ENCODE measurements at places on chromosomes 13 and 19. TPM values are rescaled to one million over a fixed set of nuclear protein-coding genes. Genes with fewer than 3 reads are reported as not detected.

The INAFM1 gene
- 28.4 TPM for total RNA-seq

The ZNF628 gene
- total RNA-seq = 12.0 TPM

The TEX29 gene
- not detected for total RNA-seq

The LCP1 gene
- 73.5 TPM for total RNA-seq

The TMEM150B gene
- total RNA-seq = 3.6 TPM

The PRKCG gene
- not detected for total RNA-seq

The CEACAM16 gene
- not detected for total RNA-seq

The KLK4 gene
- total RNA-seq = not detected

The ZNF665 gene
- total RNA-seq = 5.4 TPM

The CDC34 gene
- 33.8 TPM for total RNA-seq

The IGSF23 gene
- total RNA-seq = not detected

The KLK15 gene
- not detected for total RNA-seq

The ZNF888 gene
- 22.6 TPM for total RNA-seq

The ZGLP1 gene
- 4.6 TPM for total RNA-seq

The KLK8 gene
- total RNA-seq = 4.2 TPM

The STOML3 gene
- not detected for total RNA-seq

The SPRY2 gene
- total RNA-seq = 26.2 TPM

The ARRDC2 gene
- total RNA-seq = 68.4 TPM

The RGS9BP gene
- 0.72 TPM for total RNA-seq

The REEP6 gene
- total RNA-seq = 9.6 TPM

The ZMYM2 gene
- total RNA-seq = 81.3 TPM

The GNA15 gene
- total RNA-seq = 8.7 TPM

The ZNF607 gene
- total RNA-seq = 9.9 TPM

The ATP8A2 gene
- 0.50 TPM for total RNA-seq

The FOXO1 gene
- 54.6 TPM for total RNA-seq

The NBEA gene
- total RNA-seq = 14.6 TPM

The DPY19L3 gene
- 36.7 TPM for total RNA-seq

The ETV2 gene
- total RNA-seq = 0.38 TPM

The KLK7 gene
- total RNA-seq = 1.0 TPM

The OR4F17 gene
- 0.35 TPM for total RNA-seq

The CGB5 gene
- total RNA-seq = not detected

The ONECUT3 gene
- total RNA-seq = not detected

The RNF113B gene
- not detected for total RNA-seq

The FFAR2 gene
- total RNA-seq = 0.22 TPM

The C5AR1 gene
- total RNA-seq = 26.6 TPM

The ZNF763 gene
- total RNA-seq = 9.8 TPM

The ZNF66 gene
- total RNA-seq = 5.8 TPM

The PCP2 gene
- 6.1 TPM for total RNA-seq

The LAIR2 gene
- not detected for total RNA-seq

The ZNF570 gene
- total RNA-seq = 8.2 TPM

The IL12RB1 gene
- total RNA-seq = 3.2 TPM

The CPAMD8 gene
- 64.1 TPM for total RNA-seq

The GRK1 gene
- total RNA-seq = not detected

The ZNF701 gene
- total RNA-seq = 25.1 TPM

The IGFLR1 gene
- 22.3 TPM for total RNA-seq

All from kidney (tissue), 22 donors.